ENCODE measurements at places on chromosomes 16 and 17. TPM values are rescaled to one million over a fixed set of nuclear protein-coding genes. Genes with fewer than 3 reads are reported as not detected.

GLOD4 gene
- total RNA-seq: 54.6 TPM

TRPV2 gene
- 9.1 TPM for total RNA-seq

CPNE7 gene
- total RNA-seq: 3.2 TPM

TLCD3B gene
- 0.32 TPM for total RNA-seq

CNGB1 gene
- not detected for total RNA-seq

KRTAP3-2 gene
- not detected for total RNA-seq

CDC6 gene
- 45.3 TPM for total RNA-seq

CDH15 gene
- not detected for total RNA-seq

KLHL10 gene
- total RNA-seq: not detected

TBC1D28 gene
- total RNA-seq: not detected

CMTM4 gene
- total RNA-seq: 10.4 TPM

CES3 gene
- not detected for total RNA-seq

SPIRE2 gene
- total RNA-seq: 0.91 TPM
